Activated CD8-positive, alpha-beta T cell treated with anti-CD3 and anti-CD28 coated beads for 36 hours (primary cell): ENCODE measurements at places on chromosomes 3 and 15. TPM values are rescaled to one million over a fixed set of nuclear protein-coding genes. Genes with fewer than 3 reads are reported as not detected.

The CLDN11 gene
- total RNA-seq, result not detected

The OR5K2 gene
- total RNA-seq, result not detected

The UTS2B gene
- not detected for total RNA-seq

The GOLGA6L22 gene
- not detected for total RNA-seq

The GOLGA6L4 gene
- 1.3 TPM for total RNA-seq

The TNFSF10 gene
- 23.6 TPM for total RNA-seq

The BRPF1 gene
- total RNA-seq, result 32.3 TPM

The C3orf20 gene
- 0.20 TPM for total RNA-seq

The SENP8 gene
- total RNA-seq, result 2.8 TPM

The CYP1A2 gene
- total RNA-seq, result not detected

The FRMD5 gene
- total RNA-seq, result 0.23 TPM

The LRRC49 gene
- not detected for total RNA-seq

The KBTBD8 gene
- 11.1 TPM for total RNA-seq

The SLC24A5 gene
- total RNA-seq, result not detected

The GOLGA6L7 gene
- total RNA-seq, result not detected

The GOLGA6D gene
- total RNA-seq, result not detected

The CHRM5 gene
- not detected for total RNA-seq

The CMTM7 gene
- total RNA-seq, result 36.1 TPM

The GPR62 gene
- total RNA-seq, result not detected

The GP5 gene
- 0.72 TPM for total RNA-seq

The PPARG gene
- 0.41 TPM for total RNA-seq

The POLQ gene
- total RNA-seq, result 22.0 TPM

The PPP2R3A gene
- total RNA-seq, result 0.51 TPM

The FAH gene
- 61.0 TPM for total RNA-seq

The CNOT10 gene
- total RNA-seq, result 61.0 TPM

The VEPH1 gene
- total RNA-seq, result not detected

The LRRN1 gene
- total RNA-seq, result 1.3 TPM

The SHC4 gene
- total RNA-seq, result 2.5 TPM

The LIPC gene
- total RNA-seq, result 1.0 TPM

The PSMA4 gene
- total RNA-seq, result 257 TPM

The GOLGA8S gene
- total RNA-seq, result 0.13 TPM

The AGBL1 gene
- total RNA-seq, result not detected

The ABI3BP gene
- not detected for total RNA-seq

The GRK7 gene
- total RNA-seq, result 0.09 TPM

The GAP43 gene
- not detected for total RNA-seq

The MEX3B gene
- total RNA-seq, result 0.99 TPM

The KNG1 gene
- not detected for total RNA-seq

The PLCH1 gene
- total RNA-seq, result 0.32 TPM

The ITGA11 gene
- 3.6 TPM for total RNA-seq

The CLDN18 gene
- total RNA-seq, result not detected

The ABHD17C gene
- 5.4 TPM for total RNA-seq

The TAGLN3 gene
- total RNA-seq, result 1.2 TPM

The ACKR4 gene
- total RNA-seq, result not detected

The FURIN gene
- total RNA-seq, result 111 TPM

The RHOV gene
- 0.40 TPM for total RNA-seq

The NR2E3 gene
- total RNA-seq, result not detected

The PLA1A gene
- total RNA-seq, result not detected

The FGF12 gene
- not detected for total RNA-seq

The DLEC1 gene
- total RNA-seq, result 0.20 TPM

The SPINK8 gene
- not detected for total RNA-seq

The CHRD gene
- not detected for total RNA-seq

The CCDC191 gene
- 1.5 TPM for total RNA-seq

The TERC gene
- 29.0 TPM for total RNA-seq

The TUSC7 gene
- not detected for total RNA-seq

The POPDC2 gene
- 1.3 TPM for total RNA-seq
